NCI-H1092 (cell line): ENCODE measurements at places on chromosomes 4 and X.

DNA sequence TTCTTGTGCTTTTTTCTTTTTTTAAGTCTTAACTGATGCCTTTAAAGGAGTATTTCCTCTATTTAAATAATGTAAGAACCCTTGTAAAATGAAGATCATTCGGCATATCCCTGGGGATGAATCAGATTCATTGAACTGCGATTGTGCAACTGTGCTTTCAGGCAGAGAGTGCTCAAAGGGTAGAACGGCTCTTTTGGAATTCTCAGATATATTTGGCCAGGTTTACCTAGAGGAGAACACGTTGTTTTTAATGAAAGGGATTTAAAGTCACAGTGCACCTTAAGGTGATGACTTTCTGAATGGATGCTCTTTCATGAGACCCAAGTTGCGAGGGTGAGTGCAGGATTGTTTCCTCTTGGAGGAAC is 51.6 kb upstream of the ELOVL6 start:
- DNase-seq = no peak

GRCh38 chr4:91366554-91366953 is 937.2 kb upstream of the GRID2 start:
- DNase-seq = no peak

- no peak for DNase-seq
Observed at GRCh38 chr4:2936773-2937145, 26.4 kb downstream of the NOP14 start.

DNA sequence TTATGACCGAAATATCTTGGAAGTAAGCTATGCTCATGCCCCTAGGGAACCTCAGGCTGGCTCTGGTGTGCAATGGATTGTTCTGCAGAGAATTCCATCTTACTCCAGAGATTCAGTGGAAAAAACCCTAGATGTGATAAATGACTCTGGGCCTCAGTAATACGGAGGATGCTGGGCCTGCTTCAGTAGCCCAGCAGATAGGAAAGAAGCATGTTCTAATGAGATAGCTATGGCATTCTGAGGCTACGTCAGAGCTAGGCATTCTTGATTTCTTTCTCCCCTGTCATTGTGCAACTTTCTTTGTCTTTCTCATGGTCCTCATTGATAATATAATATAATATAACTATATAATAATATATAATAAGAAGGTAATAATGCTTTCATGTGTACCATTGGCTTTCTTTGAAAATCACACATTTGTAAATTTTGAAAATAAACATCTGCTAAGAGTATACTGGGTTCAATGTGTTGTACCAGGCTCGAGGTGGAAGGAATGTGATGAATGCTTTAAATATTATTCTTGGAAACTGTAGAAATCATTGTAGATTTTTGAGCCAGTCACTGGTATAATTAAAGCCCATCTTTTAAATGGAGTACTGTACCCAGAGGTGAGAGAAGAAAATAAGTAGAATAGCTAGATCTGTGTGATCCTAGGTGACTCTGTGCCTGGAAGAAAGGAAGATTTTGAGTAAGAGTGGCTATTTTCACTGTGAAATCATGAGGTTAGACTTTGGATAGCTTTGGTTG is 152.0 kb downstream of the IL15 start:
- no peak for DNase-seq

- DNase-seq = no peak
Observed at GRCh38 chrX:8724300-8724699, 7.6 kb downstream of the ANOS1 start.
